RWPE1 (cell line): ENCODE measurements at places on chromosomes 4 and X.

DNA sequence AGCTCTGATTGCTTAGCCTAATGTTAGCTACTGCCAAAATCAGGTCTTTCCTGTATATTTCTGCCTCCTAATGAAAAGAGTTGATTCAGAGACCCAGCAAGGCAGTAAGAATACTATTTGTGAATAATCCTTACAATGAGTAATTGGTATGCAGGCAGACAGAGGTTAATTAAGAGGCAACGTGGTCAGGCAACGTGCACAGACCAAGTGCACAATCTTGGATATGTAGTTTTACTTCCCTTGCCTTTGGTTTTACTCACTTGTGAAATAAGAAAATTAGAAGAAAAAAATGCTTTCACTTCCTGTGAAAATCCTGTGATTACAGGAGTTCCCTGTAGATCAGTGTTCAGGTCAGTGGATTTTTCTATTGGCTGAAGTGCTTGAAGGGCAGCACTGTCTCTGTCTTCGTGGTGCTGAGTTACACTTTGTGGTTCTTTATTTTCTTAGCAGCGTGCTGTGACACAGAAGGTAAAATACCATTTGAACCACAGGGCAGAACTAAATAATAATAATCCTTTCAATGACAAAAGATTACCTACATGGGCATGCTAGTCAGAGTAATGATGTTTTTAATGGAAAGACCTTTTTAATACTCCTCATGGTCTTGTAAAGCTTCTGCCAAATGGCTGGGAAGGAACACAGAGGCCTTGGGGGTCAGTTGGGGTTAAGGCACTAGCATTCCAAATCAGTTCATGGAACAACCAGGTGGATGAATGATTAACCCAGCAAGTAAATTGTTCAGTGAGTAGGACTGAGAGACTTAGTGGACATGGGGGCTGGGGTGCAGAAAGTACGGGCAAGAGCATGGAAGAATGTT lies 430.9 kb downstream of the MAPK10 start:
- no peak for DNase-seq

GRCh38 chr4:70705183-70706043 lies 16.4 kb upstream of the RUFY3 start:
- peak; percentile 65 for DNase-seq

DNA sequence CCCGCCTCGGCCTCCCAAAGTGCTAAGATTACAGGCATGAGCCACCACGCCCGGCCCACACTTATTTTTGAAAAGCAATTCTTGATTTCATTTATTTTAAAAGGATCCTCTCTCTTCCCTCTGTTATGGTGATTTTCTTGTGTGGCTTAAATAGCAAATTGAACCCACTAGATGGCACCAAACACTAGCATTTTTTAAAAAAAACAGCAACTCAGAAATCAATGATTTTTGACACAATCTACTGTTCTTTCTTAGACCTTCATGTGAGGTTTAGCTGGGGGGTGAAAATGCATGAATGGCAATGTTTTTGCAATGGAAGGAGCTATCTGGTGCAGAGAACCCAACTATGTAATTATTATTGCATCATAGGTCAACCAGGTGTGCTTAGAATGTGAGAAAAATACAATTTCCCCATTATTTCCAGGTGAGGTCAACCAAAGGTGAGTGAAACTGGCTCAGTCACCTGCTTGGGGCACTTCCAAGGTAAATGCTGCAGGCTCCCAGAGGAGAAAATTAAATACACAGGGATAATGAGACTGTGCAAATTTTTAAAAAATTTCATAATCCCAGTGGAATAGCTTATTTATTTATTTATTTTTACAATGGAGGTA lies 226.7 kb upstream of the PRKX start:
- DNase-seq, result peak; percentile 3

GRCh38 chr4:109690690-109691410 lies 12.4 kb downstream of the CASP6 start:
- DNase-seq, result no peak

DNA sequence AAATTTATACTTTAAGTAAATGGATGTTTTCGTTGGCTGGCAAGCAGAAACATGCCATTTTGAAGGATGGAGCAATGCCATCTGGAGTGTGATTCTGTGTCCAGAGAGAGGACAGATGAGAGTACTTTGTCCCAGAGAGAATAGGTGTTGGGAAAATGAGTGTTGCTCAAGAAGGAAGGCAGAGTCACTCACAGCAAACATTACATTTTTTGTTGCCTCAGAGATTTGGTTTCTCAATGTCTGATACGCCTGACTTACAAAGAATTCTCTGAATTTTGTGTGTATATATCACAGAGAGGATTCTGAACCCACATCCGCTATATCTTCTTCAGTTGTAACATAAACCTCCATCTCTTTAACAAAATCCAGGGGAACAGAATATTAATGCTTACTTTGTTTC lies 102.8 kb upstream of the PCDH18 start:
- DNase-seq, result peak; percentile 4
